T-helper 1 cell (primary cell): ENCODE measurements at places on chromosomes 1 and 21.

GRCh38 chr1:100907887-100908286 lies 12.0 kb downstream of the SLC30A7 start:
- no peak for DNase-seq

DNA sequence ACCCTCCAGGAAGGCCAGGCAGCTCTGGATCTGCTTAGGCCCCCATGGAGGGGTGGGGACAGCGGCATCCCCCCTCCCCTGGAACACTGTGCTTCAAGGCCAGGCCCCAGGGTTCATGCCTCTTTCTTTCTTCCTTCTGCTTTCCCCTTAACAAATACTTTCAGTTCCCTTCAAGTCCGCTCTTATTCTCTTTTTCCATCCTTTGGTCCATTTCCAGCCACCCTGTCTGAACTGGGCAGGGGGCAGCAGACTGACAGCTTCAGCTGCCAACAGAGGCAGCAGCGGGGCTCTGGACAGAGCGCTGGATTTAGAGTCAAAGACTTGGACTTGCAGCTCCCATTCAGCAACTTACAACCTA lies 1.1 kb upstream of the CD244 start:
- no peak for DNase-seq

DNA sequence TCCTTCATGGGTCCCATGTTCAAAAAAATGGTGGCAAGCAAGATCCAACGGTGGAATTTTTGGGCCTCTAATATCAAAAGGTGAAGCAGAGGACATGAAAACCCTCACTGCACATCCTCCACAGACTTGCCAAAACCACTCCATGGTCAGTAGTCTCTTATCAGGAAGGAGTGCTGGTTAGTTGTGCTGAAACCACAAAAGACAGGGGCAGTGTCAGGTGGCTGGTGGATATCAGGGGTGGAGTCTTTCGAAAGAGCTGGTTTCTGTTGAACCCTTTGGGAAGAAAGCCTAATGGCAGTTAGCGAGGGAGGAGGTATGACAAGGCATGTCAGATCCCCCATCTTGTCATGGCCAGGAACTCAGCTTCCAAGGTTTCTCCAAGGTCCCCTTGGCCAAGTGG lies 395.9 kb upstream of the CAMK1G start:
- DNase-seq, result no peak

DNA sequence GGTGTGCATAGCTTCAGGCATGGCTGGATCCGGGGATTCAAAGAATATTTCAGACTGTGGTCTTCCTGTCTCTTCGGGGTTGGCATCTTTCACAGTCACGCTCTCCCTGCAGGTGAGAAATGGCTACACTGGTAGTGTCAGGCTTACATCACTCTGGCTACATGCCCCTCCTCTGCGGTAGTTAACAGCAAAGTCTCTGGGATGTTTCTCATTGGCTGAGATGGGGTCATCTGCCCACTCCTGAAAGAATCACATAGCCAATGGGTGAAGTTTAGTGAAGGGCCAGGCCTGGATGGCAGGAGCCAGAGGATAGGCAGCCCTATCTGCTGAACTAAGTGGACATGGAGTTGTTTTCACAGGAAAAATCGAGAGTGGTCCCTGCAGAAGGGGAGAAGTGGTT lies 356.5 kb downstream of the MATN1 start:
- DNase-seq, result no peak

- DNase-seq, result no peak
These were observed 141.2 kb downstream of the VPS13D start for GRCh38 chr1:12371053-12371452.

DNA sequence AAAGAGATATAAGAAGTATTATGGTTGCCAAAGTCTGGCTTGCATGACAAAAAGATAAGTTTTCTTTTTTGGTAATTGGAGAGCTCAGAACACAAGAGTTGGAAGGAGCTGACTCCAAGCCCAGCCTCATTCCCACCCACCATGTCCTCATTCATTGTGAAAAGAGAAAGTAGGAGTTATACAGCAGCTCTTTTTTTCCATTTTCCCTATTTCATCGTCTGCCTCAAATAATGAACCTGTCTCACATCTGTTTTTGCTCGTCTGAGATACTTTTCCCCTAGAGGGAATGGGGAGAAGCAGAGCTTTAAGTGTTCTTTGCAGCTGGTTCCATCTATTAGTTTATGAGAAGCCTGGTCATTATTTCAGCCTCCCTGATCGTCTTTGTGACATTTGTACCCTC lies 34.7 kb downstream of the AGT start:
- DNase-seq, result no peak

GRCh38 chr1:204418174-204419063 lies 6.8 kb upstream of the PPP1R15B start:
- no peak for DNase-seq

- no peak for DNase-seq
These were observed 35.4 kb downstream of the RBM11 start for GRCh38 chr21:14251336-14251735.

- no peak for DNase-seq
These were observed 38.9 kb downstream of the FAM163A start for GRCh38 chr1:179781962-179782361.
